DMS53 (cell line): ENCODE measurements at places on chromosomes 3 and 15.
A peak's percentile ranks its signal among the peaks of the same experiment; 100 is the strongest.

DNA sequence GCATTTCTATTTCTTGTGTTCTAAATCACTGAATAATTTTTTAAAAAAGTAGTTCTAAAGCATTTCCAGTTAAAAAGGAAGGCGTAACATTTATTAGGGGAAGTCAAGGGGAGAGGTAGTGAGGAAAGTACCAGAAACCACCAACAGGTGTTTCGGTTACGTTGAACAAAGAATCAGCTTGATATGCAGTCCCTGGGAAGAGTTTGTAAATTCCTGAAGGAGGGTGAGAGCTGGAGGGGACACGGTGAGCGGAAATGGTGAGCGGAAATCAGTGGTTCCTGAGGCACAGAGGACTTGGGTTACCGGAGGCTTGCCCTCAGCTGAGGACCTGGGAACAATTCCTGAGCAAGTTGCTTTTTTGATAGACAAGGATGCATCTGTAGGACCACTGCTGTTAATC is 17.8 kb downstream of the MAP2K1 start:
- no peak for DNase-seq

DNA sequence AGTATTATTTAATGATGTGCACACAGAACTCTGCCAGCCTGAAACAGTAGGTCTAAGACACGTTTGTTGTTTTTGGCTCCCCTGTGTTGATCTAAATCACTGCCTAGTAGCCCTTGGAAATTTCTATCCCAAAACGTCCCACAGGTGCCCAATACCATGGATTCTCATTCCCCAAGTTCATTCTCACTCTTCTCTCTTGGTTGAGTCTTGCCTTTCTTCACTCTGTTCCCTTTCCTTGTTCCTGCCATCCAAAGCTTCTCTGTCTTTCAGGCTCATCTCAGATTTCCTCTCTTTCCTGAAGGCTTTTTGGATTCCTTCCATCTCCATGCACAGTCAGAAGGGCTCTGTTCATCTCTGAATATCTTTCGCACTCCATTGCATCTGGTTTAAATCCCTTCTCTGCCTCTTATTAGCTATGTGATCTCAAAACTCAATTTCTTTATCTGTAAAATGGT is 54.2 kb downstream of the PPARG start:
- DNase-seq, result no peak

GRCh38 chr15:64542091-64542490 is 81.7 kb downstream of the ZNF609 start:
- DNase-seq, result no peak

DNA sequence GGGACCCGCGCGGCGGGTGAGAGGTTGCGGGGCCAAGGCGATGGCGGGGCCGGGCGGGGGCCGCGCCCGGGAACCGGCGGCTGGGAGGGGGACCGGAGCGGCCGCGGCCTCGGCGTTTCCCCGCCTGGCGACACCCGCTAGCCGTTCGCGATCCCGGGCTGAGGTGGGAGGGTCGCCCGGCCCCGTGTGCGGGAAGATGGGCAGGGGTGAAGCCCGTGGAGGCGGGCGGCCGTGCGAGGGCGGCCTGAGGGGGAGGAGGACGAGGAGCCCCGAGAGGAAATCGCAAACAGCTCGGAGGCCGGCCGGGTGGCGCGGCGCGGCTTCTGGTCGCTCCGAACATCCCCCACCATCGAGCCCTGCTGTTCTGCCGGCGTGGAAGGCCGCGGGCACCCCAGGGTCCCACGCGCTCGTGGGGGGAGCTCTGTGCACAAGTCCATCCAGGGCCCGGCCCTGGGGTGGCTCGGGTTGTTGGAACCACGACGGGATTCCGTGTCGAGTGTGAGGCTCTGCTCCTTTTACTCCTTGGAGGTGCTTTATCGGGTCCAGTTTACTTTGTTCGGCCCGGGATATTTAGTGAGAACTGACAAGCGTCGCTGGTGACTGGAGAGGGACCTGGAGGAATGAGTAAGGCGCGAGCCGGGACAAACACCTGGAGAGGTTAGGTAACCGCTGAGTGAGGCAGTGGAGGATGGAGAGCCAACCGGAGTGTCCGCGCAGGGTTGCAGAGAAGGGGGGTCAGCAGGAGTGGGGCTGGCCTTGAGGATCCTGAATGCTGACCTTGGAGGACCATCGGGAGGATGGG is 728 bp downstream of the CRTC3 start:
- peak; percentile 62 for DNase-seq

- no peak for DNase-seq
Observed at GRCh38 chr3:71901645-71902044, 116.7 kb upstream of the PROK2 start.

GRCh38 chr3:47019201-47019600 is 39.7 kb downstream of the NBEAL2 start:
- DNase-seq, result peak; percentile 1

- DNase-seq, result peak; percentile 19
Observed at GRCh38 chr15:98889930-98890695, 117.5 kb downstream of the PGPEP1L start.

- no peak for DNase-seq
Observed at GRCh38 chr15:48759921-48760320, 50.9 kb downstream of the CEP152 start.

GRCh38 chr3:56137415-56137814 is 330.9 kb downstream of the ERC2 start:
- no peak for DNase-seq

DNA sequence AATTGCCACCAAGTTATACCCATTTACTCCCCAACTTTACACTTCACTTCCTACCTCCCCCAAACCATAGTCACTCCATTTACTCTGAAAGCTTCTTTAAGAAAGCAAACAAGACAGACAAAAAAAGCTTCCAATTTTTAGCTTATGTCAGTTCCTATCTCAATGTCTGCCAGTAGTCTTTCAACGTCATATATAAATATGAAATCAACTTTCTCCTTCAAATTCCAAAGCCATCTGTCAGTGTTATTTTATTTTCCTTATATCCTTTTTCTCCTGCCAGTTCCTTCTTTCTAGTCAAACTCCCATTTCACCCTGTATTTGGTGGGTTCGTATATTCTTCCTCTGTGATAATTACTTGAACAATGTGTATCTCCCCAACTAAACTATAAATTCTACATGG is 85.8 kb upstream of the CMC1 start:
- no peak for DNase-seq

GRCh38 chr15:56639631-56640030 is 93.7 kb downstream of the ZNF280D start:
- DNase-seq, result no peak

DNA sequence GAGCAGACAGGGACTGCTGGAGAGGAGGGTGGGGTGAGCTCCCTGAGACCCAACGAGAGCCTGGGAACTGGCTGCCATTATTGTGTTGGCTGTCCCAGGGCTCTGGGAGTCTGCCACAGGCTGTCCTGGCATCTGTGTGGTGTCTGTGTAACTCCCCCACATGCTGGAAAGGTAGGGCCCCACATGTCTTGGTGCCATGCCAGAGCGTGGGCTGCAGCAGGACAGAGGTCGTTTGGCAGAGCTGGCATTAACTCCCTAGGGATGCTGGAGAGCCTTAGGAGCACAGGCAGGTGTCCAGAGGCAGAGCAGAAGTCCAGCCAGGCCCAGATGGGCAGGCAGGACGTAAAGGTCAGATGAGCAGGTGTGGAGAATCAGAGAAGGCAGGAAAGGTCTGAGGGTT is 9.7 kb downstream of the TIMP4 start:
- DNase-seq, result no peak

- DNase-seq, result peak; percentile 54
Observed at GRCh38 chr15:66838671-66839239, 136.7 kb downstream of the SMAD6 start.

- DNase-seq, result no peak
Observed at GRCh38 chr3:46036191-46036590, 8.9 kb upstream of the XCR1 start.

GRCh38 chr3:43759297-43759782 is 68.6 kb downstream of the ABHD5 start:
- no peak for DNase-seq

DNA sequence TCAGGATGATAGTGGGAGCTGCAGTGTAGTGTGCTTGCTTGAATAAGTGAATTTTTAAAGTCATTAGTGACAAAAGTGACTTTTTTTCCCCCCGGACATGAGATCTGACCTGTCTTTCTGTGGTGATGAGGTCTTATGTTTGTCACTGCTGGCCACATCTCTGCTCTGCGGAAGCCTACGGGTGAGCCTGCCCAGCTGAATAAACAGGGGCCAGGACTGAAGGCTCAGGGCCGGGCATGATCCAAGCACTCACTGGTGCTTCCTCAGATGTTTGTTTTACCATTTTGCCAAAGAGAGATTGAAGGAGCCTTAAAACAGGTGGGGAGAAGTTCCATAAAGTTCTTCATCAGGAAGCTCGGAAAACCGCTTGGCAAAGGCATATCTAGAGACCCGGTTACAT is 35.0 kb downstream of the RPL39L start:
- no peak for DNase-seq

GRCh38 chr15:67897646-67898339 is 57.9 kb upstream of the RNU6-1 start:
- DNase-seq, result peak; percentile 29

GRCh38 chr3:13031621-13032020 is 41.6 kb downstream of the IQSEC1 start:
- DNase-seq, result no peak

GRCh38 chr3:185939721-185940120 is 1.9 kb upstream of the TRA2B start:
- no peak for DNase-seq

- DNase-seq, result peak; percentile 89
Observed at GRCh38 chr3:24086617-24087404, 141.7 kb downstream of the NR1D2 start.

DNA sequence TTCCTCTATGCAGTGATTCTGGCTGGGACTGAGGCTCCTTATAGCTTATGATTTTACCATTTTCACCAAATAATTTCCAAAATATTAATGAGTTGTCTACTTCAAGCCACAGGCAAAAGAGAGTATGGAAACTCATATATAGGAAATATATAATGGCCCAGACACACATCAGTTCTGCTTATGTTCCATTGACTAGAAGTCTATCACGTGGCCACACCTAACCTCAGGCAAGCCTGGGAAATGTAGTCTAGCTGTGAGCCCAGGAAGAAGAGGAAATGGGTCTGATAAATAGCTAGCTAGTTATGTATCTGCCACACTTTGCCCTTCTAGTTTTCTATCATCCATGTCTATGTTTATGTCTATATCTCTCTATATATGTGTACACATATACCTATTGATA is 195.1 kb downstream of the OTOL1 start:
- DNase-seq, result peak; percentile 2

GRCh38 chr15:28044121-28044672 is 54.9 kb downstream of the OCA2 start:
- no peak for DNase-seq

- no peak for DNase-seq
Observed at GRCh38 chr3:126828306-126828705, 124.3 kb downstream of the CHCHD6 start.

DNA sequence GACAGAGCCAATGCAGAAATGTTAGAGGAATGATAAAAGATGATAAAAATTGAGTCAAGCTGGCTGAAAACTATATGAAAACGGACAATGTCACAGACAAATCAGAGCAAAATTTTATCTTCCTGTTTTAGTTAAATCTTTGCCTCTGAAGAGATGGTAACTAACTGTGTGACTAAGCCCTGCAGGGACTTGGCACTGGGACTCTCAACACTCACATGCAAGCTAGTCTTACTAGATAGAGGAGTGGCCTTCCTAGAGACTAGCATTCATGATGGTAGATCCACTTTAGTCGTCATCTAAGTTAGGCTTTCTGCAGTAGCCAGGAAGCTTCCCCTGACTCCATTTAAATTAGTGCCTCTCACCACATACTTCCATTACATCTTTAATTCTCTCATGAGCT is 4.1 kb downstream of the CCDC191 start:
- no peak for DNase-seq

- no peak for DNase-seq
Observed at GRCh38 chr3:8548502-8549275, 47.1 kb downstream of the LMCD1 start.

DNA sequence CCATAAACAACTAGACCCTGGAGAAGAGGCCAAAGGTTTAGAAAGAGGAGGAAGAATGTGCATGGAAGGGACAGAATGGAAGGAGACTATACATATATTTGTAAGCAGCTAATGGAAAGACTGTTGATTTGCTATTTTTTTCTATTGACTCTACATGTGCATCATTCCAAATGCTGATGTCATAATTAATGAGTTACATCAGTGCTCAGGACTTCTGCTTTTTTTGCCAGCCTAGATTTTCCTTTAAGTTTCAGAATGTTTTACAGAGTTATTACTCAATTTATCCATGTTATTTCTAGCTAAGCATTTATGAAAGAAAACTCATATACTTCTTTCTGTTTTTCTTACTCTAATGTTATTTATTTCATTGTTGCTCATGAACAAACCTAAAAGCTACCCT is 62.6 kb upstream of the VGLL3 start:
- DNase-seq, result no peak

- DNase-seq, result no peak
Observed at GRCh38 chr15:40543631-40544294, 21.1 kb downstream of the CCDC32 start.

DNA sequence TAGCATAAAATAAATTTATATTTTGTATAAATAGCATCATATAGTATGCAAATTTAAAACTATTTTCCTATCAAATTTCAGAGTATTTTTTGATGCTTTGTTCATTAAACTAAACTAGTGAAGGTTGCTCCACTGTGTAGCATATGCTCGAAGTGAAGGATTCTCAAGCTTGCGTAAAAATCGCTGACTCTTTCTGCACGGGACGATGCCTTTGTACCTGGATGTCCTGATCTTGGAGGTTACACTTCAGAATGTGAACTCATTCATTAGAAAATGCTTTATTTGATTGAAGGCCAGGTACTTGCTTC is 305.0 kb downstream of the WDR72 start:
- DNase-seq, result peak; percentile 44

DNA sequence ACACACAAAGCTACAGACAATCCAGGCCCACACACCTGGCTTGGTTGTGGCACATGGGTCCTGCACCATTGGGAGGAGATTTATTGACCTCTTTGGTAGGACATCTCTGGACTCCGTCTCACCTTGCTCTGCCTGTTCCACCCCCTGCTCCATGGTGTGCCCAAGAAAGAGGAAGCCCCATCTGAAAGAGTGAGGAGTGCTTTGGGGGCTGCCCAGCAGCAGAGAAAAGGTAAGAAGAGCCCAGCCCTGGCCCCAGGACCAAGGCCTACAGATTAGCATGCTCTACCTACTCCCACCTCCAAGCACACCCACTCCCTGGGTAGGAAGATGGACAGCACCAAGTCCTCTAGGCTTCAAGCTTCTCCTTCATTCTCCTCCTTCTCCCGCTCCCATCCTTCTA is 3.2 kb upstream of the DCAF1 start:
- no peak for DNase-seq

GRCh38 chr3:62632510-62633294 is 242.5 kb downstream of the CADPS start:
- DNase-seq, result no peak

DNA sequence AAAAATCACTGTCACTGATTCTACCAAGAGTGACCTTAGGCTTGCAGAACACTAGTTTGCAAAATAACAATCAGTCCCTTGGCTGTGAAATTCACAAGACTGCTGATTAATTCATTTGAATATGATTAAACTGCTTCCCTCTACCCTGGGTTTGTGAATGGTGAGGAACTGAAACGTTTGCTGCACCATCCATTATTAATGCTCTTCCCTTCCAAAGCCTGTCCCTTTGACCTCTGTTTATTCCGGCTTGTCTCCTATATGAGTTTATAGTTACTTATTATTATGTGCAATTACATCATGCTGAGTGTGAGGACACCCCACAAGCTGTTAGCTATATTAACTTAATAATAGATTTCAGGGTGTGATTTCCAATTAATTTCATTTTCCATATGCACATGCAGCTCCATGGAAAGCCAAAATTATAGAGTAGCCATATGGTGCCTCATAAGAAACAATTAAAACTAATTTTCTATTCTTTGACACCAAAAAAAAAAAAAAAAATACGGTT is 96.5 kb downstream of the SUCLG2 start:
- no peak for DNase-seq

- DNase-seq, result no peak
Observed at GRCh38 chr15:53910852-53911251, 67.4 kb upstream of the UNC13C start.
